Mucosa of descending colon (tissue), 3 donors: ENCODE measurements at places on chromosomes 6 and 20.

DNA sequence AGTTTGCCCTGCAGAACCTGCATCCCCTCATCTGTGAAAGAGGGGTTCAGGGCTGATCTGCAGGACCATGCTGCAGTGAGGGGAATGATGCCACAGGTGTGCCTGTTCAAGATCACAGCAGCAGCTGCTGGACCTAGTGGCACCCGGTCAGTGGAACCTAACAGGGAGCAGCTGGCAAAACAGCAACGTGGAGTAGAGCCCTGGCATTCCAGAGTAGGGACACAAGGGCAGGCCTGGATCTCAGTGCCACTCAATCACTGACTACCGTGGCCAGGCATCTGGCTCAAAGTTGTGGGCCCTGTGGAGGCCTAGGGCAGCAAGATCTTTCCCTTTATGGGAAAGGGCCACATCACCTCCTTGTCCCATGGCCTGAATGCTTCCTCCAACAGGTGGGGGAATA lies 62.2 kb downstream of the INSM1 start:
- no peak for DNase-seq

DNA sequence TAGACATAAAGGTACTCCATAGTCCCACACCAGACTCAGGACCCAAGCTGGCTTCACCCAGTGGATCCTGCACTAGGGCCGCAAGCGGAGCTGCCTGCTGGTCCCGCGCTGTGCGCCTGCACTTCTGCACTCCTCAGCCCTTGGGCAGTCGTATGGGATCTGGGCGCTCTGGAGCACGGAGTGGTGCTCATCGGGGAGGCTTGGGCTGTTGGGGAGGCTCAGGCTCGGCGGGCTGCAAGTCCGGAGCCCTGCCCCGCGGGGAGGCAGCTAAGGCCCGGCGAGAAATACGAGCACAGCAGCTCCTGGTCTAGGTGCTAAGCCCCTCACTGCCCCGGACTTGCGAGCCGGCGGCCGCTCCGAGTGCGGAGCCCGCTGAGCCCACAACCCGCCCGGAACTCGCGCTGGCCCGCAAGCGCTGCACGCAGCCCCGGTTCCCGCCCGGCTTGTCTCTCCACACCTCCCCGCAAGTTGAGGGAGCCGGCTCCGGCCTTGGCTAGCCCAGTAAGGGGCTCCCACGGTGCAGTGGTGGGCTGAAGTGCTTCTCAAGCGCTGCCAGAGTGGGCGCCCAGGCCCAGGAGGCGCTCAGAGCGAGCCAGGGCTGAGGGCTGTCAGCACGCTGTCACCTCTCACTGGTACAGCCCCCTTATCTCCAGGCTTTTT lies 33.4 kb upstream of the GCNT2 start:
- no peak for DNase-seq

DNA sequence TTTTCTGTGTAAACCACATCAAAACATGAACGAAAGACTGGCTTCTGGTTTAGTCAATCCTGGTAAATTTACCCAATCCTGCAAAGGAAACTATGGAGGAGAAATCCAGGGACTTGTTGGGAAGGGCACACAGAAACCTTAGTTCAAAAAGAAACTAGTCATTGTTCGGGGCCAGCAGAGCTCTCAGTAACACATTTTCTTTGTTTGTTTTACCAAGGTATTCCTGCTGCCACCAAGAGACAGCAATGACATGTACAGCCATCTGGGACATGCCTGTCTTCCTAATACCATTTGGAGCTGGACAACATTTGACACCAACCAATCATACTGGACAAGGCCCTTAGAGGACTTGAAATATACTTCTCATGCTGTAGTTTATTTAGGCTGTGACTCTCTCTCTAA lies 8.3 kb downstream of the OARD1 start:
- DNase-seq: no peak

DNA sequence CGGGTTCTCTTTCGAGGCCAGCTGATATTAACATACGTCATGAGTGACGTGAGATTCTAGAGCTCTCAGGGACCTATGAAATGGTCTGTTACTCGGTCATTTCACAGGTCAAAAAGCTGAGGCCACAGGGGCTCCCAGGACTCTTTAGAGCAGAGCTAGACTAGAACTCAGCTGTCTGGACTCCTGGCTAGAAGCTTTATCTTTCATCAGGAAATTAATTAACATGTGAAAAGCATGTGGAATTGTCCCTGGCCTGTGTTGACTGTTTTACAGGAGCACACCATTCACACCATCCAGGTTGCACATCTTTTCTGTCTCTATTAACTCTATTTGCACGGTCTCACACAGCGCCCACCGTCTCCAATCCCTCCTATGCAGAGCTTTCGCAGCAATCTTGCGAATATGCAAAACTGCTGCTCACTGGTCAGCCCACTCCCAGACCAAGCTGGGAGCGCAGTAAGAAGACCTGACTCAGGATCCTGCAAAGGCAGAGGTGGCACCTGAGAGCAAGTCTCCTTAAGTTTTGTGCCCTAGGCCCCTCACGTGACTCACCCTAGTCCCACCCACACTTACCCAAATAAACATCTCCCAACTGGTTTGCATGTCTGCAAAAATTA lies 522.5 kb downstream of the CD83 start:
- DNase-seq: no peak

- no peak for DNase-seq
Observed at GRCh38 chr6:80959034-80959433, 793.4 kb downstream of the TENT5A start.

- no peak for DNase-seq
Observed at GRCh38 chr20:15191082-15191723, 853.8 kb upstream of the FLRT3 start.

DNA sequence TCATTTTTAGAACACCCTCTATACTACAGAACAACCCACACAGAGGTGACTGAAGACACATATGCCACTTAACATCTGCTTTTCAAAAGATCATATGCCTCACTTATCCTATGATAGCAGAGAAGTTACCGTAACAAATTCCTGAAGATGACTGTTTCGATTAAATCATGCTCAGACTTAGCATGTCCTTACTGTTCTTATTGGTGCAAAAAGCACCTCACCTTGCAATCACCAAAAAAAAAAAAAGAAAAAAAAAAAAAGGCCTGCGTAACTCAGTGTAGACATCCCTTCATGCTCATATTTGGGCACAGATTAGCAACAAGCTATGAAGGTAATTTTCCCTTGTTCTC lies 17.7 kb upstream of the DST start:
- DNase-seq: no peak

GRCh38 chr6:90036963-90037362 lies 142.7 kb downstream of the GJA10 start:
- DNase-seq: no peak

DNA sequence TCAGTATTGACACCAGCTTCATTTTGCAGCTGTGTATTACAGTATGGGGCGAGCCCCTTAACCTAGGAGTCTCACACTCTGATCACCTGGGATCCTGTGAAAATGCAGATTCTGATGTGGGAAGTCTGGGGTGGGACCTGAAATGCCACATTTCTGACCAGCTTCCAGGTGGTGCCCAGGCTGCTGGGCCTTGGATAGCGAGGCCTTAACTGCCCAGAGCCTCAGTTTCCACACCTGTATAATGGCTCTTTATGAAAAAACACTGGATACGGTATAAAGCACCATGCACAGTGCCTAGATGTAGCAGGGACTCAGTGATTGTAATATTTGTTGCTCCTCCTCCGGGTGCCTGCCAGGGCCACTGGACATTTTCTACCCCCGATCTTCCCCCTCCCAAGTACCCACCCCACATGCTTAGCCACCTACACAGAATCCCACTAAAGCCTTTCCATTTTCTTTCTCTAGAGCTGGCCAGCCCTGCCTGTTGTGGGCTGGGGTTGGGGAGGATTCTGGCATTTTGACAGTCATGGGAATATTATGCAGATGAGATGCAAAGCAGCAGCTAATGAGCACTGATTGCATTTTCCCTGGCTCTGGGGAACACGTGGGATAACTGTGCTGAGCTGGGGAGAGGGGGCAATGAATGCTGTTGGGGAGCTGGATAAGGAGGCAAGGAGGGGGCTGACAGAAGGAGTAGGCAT lies 44.8 kb downstream of the SPDEF start:
- no peak for DNase-seq

GRCh38 chr6:138537106-138537505 lies 37.8 kb upstream of the NHSL1 start:
- no peak for DNase-seq

DNA sequence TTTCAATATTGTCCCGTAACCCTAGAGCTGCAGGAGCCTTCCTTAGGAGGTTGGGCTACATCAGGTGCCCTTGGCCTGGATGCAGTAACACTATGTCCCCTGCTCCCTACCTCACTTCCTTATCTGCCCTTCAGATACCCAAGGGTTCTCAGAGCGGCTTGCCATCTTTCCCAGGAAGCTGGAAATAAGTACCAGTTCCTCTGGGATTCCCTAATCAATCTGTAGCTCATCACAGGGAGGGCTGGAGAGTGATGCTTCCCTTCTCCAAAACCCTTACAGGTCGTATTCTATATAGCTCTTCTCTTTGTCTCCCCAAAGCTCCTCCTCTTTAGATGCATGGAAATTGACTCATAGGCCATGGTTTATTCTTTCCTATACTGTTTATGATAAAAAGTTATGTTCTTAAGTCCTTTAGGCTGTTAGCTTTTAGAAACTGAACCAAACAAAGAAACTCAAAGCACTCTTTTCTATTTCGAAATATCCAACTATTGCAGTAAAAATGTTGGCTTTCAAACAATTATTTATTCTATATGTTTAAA lies 4.2 kb downstream of the MYCT1 start:
- DNase-seq: no peak

- no peak for DNase-seq
Observed at GRCh38 chr20:15163632-15164031, 826.2 kb upstream of the FLRT3 start.

DNA sequence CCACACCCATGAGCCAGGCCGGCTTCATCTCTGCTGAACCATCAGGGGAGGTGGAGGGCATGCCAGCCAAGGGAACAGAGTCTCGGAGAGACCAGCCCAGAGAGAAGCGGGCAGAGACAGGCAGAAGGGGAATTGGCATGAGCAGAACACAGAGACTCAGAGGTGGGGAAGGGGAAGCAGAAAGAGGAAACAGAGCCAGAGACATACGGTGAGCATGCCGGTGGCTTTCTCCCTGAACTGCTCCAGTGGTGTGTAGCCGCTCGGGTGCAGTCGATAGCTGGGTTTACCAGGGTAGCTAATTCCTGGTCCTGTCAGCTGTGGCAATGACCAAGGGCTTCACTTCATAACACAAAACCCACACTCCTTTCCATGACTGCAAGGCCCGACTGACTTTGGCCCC lies 83.6 kb upstream of the CCDC167 start:
- DNase-seq: no peak

- no peak for DNase-seq
Observed at GRCh38 chr20:17108896-17109295, 117.9 kb upstream of the PCSK2 start.

- DNase-seq: no peak
Observed at GRCh38 chr6:125913864-125914351, 42.7 kb upstream of the HINT3 start.

- no peak for DNase-seq
Observed at GRCh38 chr20:24033151-24033550, 44.6 kb upstream of the GGTLC1 start.

- DNase-seq: no peak
Observed at GRCh38 chr6:166633732-166634535, 6.9 kb upstream of the RPS6KA2 start.

DNA sequence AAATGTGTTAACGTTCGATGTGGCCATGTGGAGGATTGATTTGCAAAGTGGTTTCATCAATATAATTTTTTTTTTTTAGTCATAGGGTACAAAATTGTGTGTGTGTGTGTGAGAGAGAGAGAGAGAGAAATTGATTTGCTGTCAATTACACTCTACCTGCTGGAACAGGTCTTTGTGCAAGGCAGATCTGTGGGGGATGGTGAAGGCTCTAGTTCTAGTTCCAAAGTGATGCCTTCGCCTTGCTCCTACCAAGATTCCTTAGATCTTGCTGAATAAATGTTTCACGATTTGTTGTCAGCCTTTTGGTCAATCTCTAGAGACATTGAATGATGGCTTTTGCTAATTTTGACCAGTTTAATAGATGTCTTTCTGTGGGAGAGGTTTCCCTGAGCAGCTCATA lies 64.8 kb downstream of the SERAC1 start:
- no peak for DNase-seq

- no peak for DNase-seq
Observed at GRCh38 chr6:167073679-167074274, 49.1 kb upstream of the CCR6 start.

DNA sequence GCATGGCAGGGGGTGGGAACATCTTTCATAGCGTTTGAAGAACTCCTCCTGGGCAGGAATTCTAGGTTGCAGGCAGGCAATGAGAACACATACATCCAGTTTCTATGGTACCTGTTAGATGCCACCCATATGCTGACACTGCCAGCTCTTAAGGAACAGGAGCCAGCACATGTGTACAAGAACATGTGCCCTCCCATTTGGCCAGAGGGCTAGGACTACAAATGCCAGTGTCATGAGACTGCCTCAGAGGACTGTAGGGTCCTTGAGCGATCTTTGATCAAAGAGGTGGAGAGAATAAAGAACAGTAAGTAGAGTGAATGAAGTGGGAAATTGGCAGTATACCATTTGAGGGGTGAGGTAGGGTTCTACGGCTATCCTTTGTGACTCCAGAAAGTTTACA lies 45.8 kb downstream of the GCLC start:
- no peak for DNase-seq

GRCh38 chr20:62307226-62308101 lies 4.7 kb downstream of the ADRM1 start:
- DNase-seq: no peak

DNA sequence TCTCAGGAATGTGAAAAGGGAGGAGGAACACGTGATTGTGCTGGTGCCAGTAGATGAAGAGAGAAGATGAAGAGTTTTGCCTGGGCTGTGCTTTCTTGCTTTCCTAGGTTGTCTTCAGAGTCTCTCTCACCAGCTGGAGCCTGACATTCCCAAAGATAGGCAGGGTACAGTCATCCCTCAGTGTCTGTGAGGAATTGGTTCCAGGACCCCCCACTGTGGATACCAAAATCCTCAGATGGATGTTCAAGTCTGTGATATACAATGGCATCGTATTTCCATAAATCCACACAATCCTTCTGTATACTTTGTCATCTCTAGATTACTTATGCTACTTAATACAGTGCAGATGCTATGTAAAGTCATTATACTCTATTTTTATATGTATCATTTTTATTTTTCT lies 113.5 kb downstream of the SAMD5 start:
- no peak for DNase-seq

DNA sequence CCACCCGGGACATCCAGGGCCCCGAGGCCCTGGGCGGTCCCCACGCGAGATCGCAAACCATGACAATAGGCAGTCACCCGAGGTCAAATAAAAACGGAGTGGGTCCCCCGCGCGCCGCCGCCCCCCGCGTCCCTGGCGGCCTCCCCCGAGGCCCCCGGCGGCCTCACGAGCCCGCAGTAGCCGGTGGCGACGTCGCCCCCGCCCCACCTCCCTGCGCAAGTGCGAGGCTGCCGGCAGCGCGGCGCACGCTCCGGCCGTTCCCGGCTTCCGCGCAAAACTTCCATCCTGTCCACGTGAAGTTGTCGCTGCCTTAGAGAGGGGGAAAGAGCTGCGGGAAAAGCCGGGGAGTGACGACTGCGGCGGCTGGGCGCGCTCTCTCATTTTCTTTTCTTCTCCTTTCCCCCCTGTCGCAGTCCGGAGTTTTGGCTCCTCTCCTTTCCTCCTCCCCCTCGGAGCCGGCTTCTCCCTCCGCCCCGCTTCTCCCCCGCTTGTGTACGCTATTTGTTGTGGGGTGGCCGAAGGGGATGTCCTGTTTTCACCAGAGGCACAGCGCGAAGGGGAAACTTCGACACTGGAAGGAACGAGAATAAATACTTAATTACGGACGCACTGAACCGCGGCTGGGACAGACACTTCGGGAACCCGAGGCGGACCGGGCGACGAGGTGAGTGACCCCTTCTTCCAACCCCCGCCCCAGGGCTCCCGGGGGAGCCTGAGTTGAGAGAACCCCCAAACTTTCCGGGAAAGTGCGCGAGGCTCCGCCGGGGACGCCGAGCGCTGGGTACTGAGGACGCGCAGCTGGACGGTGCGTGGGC lies at the start of gene EYA4:
TSS of gene EYA4 (plus strand) at position 272 of the 815 bp plus-strand sequence. CDS start 33,424 bp downstream, outside the sequence.
- no peak for DNase-seq
